Stimulated activated CD4-positive, alpha-beta T cell treated with anti-CD3 and anti-CD28 coated beads, Interleukin-15, amount 100 ng/mL, for 1 hour (primary cell): ENCODE measurements at places on chromosomes 1 and 21.

GRCh38 chr1:39901464-39901713, 328 bp downstream of the MYCL start:
- no peak for DNase-seq

DNA sequence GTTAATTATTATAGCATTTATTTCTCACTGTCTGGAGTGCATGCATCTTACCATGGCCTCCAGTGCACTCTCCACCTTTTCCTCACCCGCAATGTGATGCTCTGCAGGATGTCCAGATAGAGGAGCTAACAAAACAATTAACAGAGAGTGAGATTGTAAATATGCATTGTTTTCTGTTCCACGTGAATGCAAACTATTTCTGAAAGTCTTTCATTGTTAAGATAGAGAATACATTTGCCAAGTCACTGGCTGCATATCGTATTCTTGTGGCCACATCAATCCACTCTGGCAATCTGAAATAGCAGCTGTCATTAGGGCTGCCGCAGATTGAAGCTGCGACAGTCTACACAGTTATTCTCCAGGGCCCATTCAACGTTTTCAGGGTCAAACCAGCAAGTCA, 143.8 kb downstream of the DUSP10 start:
- DNase-seq, result no peak

GRCh38 chr1:157033357-157033876, 12.1 kb downstream of the ARHGEF11 start:
- DNase-seq, result no peak

- DNase-seq, result no peak
Measured at GRCh38 chr1:90724926-90725656, 8.0 kb upstream of the BARHL2 start.

- no peak for DNase-seq
Measured at GRCh38 chr1:155256058-155256852, 972 bp upstream of the ENTREP3 start.

DNA sequence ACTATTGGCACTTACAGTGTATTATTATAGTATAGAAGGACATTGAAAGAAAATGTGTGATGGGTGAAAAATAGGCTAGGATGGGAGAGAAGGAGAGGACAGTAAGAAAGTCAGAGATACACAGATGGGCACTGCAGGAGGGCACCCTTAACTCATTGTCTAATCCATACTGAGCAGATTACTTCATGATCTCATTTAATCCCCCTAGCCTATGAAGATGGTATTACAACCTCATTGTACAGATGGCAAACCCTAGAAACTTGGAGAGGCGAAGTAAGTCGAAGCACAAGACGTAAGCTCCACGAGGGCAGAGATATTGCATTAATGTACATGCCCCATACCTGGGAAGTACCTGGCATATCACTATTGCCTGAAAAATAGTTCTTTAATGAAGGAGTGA, 346.9 kb upstream of the DAB1 start:
- DNase-seq, result no peak

DNA sequence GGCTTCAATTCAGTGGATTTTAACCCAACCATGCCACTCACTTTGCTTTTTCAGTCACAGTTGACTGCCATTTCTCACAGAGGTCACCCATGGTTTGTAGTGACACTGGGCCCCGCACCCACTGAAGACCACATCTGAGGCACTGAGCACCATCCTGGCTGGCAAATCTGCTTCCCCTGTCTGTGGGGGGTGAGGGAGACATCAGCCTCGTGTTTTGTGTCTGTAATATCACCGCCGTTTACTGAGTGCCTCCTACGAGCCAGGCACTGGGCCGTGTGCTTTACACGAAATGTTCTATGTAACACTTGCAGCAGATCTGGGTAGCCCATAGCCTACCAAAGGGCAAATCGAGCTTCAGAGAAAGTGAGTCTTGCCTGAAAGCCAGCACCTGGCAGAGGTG, 161.8 kb downstream of the PGBD5 start:
- no peak for DNase-seq

DNA sequence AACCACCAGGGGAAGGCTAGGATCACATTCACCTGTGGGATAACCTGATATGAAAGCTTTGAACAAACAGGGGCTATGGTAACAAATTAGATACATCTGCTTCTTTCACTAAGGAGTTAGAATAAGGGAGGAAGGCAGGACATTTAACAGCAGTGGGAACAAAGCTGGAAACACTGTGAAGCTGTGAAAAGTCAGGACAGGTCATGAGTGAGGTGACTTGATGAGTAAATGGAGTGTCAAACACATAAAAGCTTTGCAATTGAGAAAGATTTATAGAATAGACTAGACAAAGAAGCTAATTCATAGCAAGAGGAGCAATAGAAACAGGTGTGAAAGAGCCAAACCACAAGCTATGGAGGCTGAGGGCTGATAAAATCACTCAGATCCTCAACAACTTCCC, 110.0 kb downstream of the ASTN1 start:
- DNase-seq, result no peak

GRCh38 chr1:171252482-171252881, 4.2 kb downstream of the FMO1 start:
- no peak for DNase-seq

- DNase-seq, result no peak
Measured at GRCh38 chr1:156740237-156740740, 599 bp downstream of the MRPL24 start.

DNA sequence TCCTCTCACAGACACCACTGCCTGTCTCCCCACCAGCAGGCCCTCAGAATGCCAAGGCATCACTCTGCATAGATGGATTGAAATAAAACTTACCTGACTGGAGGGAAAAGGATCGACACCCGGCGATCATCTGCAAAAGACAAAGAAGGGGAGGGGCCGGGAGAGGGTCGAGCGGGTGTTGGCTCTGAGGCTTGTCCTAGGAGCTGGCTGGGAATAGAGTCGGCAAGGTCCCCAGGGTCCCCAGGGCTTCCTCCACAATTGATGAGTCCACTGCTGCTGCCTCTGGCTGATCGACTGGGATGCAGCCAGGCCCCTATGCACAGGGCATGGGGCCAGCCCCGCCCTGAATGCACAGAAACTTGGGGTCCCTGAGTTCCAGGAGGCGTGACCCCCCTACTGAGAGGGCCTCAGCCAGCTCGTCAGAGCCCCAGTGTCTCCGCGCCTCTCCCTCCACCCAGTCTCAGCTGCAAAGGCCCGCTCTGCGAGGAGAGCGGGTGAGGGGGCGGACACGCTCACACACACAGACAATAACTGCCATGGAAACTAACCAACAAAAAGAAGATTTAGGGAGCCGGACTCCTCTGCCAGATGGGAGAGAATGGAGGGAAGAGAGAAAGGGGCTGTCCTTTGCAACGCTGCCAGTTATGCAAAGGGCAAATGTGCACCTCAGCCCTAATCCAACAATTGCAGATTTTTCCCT, at the start of gene KLHDC8A:
TSS of gene KLHDC8A (minus strand) at position 483 of the 700 bp plus-strand sequence. CDS start 13,318 bp downstream, outside the sequence.
- no peak for DNase-seq

DNA sequence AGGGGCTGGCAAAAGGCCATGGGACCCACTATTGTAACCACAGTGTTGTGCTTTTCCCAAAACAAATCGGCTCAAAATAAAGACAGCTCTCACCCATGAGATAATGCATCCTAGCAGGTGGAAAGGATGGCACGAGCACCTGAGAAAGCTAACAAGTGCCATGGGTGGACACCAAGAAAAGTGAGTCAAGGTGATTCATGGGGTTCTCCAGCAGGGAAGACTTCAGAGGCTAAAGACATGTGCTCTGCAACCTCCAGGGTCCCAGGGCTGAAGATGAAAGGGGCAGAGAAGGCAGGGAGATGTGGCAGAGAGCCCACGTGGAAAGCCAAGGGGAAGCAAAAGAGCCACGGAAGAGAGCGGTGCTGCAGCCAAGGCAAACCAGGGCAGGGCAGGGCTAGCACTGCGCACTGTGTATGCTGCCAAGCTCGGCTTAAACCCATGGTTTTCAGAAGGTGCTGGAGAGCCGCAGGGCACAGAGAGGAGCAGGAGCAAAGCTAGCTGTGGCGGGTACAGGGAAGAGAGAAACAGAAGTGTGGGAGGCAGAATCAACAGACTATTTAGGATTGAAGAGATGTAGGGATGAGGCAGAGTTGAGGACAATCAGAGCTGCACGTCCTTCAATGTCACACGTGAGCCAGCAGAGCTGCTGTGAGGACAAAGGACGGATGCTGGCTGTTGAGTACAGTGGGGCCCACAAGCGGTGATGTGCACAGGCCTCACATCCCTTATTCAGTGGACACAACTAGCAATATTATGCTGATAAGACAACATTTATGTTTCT, 41.8 kb upstream of the C1orf198 start:
- DNase-seq, result no peak

GRCh38 chr21:36640721-36641244, 58.1 kb upstream of the SIM2 start:
- DNase-seq, result no peak

DNA sequence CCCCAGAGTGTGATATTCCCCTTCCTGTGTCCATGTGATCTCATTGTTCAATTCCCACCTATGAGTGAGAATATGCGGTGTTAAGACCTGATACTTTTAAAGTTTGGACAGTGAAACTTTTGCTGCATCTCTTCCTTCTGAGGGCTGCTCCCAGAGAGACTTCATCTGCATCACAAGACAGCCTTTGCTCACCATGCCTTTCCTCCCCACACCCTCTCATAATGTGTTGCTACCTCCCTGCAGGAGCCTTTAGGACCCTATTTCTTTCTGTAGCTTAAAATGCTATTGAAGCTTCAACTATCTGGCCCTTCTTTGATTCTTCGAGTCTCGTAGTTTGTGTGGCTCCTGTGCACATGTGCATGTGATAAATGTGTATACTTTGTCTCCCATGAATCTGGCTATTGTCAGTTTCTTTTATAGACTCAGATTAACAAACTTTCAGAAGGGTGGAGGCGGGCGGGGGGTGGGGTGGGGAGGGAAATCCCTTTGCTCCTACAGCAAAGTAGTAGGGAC, 23.7 kb downstream of the LEPR start:
- no peak for DNase-seq

- no peak for DNase-seq
Measured at GRCh38 chr1:40382601-40383000, 9.1 kb downstream of the SMAP2 start.
